ENCODE measurements at places on chromosomes 5 and 9.

DNA sequence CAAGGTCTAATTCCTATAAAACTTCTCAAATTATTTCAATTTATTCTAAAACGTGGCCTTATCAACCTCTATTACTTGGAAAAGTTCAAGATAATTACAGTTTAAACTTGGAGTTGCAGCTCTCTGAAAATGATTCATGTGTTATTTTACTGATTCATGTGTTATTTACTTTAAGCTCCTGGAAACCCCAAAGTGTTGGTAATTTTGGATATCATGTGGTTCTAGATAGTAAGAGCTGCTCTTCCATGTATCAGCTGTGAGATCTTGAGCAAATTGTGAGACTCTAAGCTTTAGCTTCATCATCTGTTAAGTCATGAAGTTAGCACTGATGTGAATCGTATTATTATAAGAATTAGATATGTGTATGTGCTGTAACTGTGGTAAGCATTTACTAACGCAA lies 749.2 kb downstream of the TLE4 start:
- DNase-seq = no peak

DNA sequence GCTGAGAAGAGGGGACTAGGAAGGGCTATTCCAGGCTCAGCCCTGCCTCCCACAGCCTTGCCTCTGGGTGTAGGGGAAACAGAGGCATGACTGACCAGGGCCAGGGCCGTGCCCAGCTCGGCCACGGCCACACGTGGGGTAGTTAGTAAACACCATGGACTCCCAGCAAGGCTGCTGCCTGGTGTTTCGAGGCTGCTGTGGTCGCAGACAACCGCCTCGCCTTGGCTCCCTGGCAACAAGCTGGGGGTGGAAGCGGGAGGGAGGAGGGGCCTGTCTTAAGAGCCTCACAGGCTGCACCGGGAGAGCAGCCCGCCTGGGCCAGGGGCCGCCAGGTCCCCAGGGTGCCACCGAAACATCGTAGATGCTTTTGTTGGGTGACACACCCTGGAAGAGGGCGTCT lies 90.2 kb upstream of the CACNA1B start:
- no peak for DNase-seq

DNA sequence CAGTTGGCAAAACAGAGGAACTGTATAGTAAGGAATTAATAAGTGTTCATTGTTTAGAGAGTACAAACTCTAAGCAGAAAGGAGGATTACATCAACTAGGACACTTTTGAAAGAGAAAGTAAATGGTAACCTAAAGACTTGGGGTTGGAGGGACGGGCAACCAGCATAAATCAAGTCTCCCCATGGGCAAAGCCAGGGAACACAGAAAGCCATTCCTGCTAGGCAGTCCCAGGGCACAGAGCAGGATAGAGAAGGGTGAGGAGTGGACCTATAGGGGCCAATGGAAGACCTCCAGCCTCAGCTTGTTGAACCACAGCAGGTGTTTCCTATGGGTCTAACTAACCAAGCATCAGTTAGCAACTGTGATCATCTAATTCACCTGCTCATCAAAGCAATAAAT lies 9.2 kb upstream of the ERAP1 start:
- no peak for DNase-seq

GRCh38 chr9:136765041-136765440 lies 723 bp upstream of the LCN15 start:
- no peak for DNase-seq

DNA sequence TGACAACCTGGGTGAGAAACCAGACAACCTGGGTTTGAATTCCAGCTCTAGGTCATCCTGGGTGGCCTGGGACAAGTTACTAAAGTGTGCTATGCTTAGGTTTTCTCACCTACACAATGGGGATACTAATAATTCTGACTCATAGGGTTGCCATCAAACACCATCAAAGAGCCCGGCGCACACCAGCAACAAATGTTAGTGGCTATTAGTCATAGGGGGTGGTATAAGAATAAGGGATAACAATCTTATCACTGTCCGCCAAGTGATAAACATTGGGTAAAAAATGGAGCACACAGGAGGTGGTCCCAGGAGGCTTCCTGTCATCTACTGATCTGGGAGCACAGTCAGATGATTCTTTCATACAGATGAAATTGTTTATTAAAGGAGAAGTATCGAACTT lies 61.4 kb upstream of the AFAP1L1 start:
- DNase-seq = no peak

- no peak for DNase-seq
Measured at GRCh38 chr5:3195994-3196393, 399.6 kb upstream of the IRX1 start.

DNA sequence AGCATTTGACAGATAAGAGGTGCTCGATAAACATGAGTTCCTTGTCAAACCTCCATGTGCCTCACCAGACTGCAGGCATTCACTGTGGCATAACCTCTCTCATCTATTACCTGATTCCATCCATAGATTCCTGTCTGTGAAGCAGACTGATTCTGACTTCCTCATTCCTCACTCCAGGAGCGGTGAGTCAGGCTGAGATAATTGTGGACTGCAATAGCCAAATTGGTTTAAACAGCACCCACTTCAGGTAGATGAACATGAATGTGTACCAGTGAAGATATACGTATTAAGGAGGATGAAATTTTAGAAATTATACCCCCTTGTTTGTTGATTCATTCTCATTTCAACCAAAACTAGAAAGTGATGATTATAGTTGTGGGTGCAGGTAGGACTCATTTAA lies 391.2 kb downstream of the HINT1 start:
- DNase-seq = no peak

GRCh38 chr9:86282979-86283535 lies 719 bp upstream of the ISCA1 start:
- no peak for DNase-seq

DNA sequence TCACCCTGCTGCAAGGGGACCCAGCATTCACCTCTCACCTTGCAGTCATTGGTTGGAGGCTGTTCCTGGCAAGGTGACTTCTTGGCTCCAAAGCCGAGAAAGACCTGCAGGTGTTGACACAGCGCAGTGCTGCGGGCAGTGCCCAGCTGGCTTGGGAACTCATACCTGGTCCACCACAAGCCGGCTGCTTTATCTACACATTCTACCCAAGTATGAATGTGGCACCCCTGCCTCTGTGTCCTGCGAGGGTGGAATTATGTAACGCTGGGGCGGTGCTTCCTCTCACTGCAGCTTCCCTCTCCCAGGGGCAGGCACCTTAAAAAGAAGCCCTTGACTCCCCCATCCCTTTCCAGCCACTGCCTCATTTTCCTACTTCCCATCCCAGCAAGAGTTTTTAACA lies 2.5 kb upstream of the ZMYND19 start:
- DNase-seq = no peak

GRCh38 chr5:32030222-32030621 lies 143.9 kb downstream of the GOLPH3 start:
- DNase-seq = no peak

DNA sequence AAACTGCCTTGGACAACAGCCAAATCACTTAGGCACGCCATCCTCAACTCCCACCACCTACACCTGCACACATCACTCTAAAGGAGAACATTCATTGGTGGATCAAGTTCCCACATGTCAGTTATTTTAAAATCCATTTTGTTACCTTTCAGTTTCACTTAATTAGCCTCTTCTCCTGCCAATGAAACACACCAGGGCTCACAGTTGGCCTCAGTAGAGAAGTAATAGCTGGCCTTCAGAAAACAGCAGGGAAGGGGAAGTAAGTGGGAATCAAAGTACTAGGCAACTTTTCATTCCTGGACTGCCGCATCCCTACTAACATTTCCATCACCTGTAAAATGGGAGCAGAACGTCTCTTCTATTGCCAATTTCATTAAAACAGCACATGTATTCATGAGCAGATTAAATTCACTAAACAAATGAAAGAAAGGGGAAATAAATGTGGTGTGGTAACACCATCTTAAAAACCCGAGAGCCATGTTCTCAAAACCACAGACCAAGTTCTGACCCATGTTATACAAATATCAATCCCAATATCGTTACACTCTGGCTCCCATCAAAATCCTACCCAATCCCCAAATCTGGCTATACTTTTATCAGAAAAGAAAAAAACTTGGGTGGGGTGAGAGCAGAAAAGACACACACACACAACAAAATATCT lies 1.7 kb downstream of the SIL1 start:
- no peak for DNase-seq

DNA sequence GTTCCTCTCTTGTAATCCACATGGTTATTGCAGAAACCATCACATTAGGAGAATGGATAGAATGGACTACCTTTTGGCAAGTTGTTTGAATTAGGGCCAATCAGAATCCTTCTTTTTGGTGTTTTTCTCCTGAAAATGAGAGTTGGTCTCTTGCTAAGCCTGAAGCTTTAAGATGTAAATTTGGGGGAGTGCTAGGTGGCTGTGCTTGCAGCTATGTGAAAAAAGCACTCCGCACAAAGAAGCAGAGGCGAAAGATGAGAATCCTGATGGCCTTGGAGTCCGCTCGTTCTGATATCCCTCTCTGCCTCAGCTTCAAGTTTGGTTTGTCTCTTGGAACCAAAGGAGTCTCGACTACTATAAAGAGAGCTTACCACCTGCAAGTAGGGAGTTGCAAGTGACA lies 63.6 kb downstream of the INIP start:
- DNase-seq = no peak

GRCh38 chr9:108783731-108784495 lies 71.9 kb downstream of the ACTL7B start:
- no peak for DNase-seq

DNA sequence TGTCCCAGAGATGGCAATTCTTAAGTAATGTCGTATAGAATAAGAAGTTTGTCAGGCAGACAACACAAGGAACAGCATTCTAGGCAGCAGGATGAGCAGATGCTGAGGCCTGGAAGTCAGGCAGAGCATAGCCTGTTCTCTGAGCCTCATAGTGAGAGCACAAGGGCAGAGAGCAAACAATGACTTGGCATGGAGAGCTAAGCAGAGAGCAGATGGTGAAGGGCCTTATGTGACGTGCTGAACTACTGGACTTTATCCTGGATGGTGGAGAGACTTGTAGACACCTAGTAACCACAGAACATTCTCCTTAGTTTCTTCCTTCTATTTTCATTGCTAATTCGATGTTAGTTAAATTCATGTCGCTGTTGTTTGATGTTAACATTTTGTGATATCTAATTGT lies 60.1 kb downstream of the KCTD16 start:
- DNase-seq = no peak

GRCh38 chr9:133263557-133263956 lies 11.4 kb downstream of the ABO start:
- DNase-seq = no peak

DNA sequence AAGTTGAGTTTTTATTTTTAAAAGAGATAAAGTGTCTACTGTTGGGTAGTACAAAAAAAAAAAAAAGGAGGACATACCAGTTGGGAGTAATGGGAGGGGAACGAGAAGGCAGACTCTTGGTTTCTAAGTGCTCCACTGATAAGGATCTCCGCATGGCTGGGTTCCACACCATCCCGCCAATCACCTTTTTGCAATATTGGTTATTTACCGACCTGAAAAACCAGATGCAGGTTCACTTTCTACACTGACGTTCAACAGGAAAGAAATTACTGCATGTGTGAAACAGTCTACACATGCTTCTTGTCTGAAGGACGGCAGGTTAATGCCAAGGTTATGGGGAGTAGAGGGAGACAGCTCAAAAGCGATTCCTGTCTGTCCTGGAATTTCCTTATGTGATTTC lies 75.5 kb downstream of the PTPN3 start:
- DNase-seq = no peak

DNA sequence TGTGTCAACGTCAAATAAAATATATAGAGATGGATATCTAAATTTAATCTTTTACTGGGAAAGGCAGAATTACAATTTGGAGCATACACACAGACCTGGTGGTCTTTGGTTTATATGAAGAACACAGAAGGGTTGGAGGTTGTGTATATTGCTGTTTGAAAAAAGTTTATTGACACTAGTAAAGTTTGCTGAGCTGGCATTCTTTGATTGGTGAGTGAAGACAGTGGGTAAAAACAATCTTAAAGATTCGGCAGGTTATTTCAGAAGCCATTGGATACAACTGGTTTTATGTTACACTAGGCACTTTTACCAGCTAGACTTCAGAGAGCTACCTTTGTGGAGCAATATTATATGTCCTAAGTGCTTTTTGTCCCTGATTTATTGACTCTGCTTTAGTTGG lies 27.2 kb downstream of the IZUMO3 start:
- DNase-seq = no peak

GRCh38 chr5:56706504-56706903 lies 108.8 kb upstream of the MAP3K1 start:
- no peak for DNase-seq

DNA sequence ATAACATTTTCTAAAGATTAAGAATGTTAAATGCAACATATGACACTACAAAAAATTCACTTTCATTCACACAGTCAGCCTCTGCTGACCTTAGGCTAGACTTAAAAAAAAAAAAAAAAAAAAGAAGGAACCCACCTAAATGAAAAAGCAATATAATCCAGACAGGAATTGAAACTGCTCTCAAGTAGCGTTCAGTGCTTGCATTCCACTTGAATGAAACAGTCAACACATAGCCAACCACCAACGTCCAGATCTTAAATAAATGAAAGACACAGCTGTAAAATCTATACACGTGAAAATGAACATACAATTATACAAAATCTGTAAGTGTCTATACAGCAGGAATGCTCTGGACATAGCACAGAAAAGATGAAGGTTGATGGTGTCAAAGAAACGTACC lies 11.4 kb downstream of the TMEM245 start:
- DNase-seq = no peak

DNA sequence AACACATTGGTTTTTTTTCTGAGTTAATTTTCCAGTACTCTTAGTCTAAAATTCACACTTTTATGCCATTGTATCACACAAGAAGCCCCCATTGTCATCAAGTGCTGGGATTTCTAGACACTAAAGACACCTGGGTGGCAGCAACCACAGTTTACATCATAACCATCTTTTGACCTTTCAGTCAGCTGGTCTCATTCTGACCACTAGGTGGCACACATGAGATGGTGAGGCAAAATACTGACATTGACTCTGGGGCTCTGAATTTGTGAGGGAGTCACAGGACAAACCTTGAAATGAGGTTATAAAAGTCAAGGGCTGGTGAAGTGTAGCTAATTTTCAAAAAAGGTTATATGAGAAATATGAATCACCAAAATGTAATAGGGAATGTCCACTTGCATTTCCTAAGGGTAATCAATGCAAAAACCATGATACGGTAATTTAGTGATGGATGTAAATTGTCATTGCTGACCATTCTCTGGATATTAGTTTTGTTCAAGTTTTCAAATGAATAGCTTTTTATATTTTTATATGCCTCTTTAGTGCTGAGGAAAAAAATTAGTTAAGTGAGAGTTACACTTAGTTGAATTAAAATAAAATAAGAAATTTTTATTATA lies 229.4 kb downstream of the DMAC1 start:
- DNase-seq = peak; percentile 23

DNA sequence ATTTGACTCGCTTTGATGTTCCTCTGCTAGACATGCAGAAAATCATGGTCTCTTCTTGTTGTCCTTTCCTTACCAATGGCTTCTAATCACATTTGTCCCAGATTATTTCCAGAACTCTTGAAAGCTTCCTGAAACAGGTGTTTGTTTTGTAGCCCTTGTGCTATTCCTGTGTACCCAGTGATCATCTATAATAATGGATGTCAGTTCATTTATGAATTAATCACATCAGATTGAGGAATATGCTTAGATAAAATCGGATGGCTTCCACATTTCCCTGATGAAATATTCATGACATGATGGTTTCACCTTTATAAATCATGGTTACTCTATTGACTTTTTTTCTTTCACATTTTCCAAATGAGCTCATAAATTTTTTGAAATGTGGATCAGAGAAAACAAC lies 359.0 kb upstream of the DMAC1 start:
- DNase-seq = no peak

GRCh38 chr9:33044162-33044673 lies 19.1 kb downstream of the DNAJA1 start:
- peak; percentile 71 for DNase-seq

Data from tibial nerve (tissue), 4 donors.